ENCODE measurements at places on chromosomes 12 and 14. TPM values are rescaled to one million over a fixed set of nuclear protein-coding genes. Genes with fewer than 3 reads are reported as not detected.

- DNase-seq, result no peak
Measured at GRCh38 chr12:88665071-88665470, 84.8 kb upstream of the KITLG start.

LRRC10 gene
- not detected for total RNA-seq

GRCh38 chr12:80200414-80200813, 101.1 kb downstream of the OTOGL start:
- DNase-seq, result no peak

- no peak for DNase-seq
Measured at GRCh38 chr14:24670594-24670993, 36.6 kb upstream of the GZMB start.

- no peak for DNase-seq
Measured at GRCh38 chr14:95222151-95222631, 64.9 kb upstream of the DICER1 start.

KRT5 gene
- not detected for total RNA-seq

- DNase-seq, result peak; percentile 49
Measured at GRCh38 chr14:99937475-99938244, 127.6 kb upstream of the EVL start.

GRCh38 chr14:63745858-63746425, 18.1 kb upstream of the SGPP1 start:
- no peak for DNase-seq

TSFM gene
- total RNA-seq, result 15.9 TPM

METTL17 gene
- 33.5 TPM for total RNA-seq

SMCO2 gene
- total RNA-seq, result 0.67 TPM

DNA sequence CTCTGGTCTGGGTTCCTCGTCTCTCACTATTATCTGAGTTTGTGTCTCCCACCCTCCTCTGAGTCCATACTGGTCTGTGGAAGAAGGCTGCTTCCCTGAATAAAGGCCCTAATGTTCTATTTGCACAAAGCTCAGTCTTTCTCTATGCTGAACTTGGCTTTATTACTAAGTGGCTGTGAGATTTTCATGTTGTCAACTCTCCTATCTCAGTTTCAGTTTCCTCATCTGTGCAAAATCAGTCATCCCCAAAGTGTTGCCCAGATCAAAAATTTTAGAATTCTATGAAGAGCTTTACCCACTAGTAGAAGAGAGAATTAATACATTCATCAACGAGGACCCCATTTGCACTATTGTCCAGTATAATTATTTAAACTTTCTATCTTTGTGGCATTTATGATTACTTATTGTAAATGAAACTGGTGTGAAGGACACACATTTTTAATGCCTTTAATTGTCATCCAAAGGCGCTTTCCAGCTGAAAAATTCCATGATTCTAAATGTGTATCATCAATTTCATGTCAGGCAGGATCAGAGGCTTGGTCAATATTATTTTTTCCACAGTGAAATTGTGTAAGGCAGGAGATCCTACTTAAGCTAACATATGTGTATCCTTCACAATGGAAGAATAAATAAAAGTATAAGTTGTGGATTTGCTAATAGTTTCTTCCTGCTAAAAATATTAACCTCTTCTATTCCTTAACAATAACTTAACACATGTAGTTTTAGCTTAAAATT, 79.1 kb upstream of the EEA1 start:
- no peak for DNase-seq

GRCh38 chr12:105783983-105784947, 354.5 kb downstream of the NUAK1 start:
- DNase-seq, result no peak

DNA sequence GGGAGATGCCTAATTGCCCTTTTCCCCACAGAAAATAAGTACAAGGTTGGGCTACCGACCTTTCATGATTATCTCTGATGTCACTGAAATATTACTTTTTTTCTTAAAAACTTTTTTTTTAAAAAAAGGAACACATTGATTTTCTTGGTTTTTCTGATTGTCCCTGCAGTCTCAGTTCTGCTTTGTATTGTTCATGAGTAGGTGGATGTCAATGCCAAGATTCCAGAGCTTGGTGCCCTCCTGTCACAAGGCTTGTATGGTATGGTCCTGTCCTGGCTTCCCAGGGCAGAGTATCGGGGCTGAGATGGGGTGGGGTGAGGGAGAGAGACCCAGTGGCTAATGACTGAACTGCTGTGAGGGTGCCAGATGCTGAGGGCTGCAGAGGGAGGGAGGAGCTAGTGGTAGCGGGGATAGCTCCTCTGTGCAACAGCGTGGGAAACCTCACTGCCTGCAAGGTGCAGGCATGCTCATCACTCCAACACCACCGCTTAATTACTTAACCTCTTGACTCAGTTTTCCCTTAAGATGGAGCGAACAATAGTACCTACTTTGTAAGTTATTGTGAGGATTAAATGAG, 4.4 kb upstream of the CTDSP2 start:
- no peak for DNase-seq

DNA sequence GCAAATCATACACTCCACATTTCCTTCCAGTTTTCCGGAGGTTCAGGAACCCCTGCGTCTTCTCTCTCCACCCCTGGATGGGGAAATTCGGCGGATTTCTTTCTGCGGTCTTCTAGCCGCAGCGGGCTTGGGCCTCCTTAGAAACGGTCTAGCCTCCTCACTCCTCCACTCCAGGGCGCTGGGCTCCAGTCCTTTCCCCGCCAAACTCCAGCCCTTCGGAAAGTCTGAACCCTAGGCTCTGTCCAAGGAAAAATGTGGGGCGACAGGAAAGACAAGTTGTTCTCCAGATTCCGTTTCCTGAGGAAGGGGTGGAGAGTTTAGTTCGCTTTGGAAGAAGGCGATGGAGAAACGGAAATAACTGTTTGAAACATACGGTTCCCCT, 1.4 kb upstream of the HOXC10 start:
- DNase-seq, result no peak

ACRBP gene
- total RNA-seq, result 2.2 TPM

DNA sequence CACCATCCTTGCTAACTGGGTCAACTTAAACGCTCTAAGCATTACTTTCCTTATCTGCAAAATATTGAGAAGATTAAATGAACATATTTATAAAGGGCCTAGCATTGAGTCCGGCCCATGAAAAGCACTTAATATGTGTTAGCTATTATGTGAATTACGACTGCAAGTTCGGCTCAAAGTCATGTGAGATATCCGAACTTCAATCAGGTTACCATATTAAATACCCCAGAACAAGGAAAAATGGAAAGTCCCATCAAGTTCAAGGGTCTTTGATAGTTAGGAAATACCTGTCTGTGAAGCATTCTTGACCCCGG, 487 bp upstream of the NRDE2 start:
- DNase-seq, result no peak
